T-helper 2 cell treated with Interferon-gamma antibody and Interleukin-4, amounts not matched to agents 100 ng/mL and 5 ng/mL, for 36 hours (primary cell): ENCODE measurements at places on chromosomes 11 and 22. TPM values are rescaled to one million over a fixed set of nuclear protein-coding genes. Genes with fewer than 3 reads are reported as not detected.

The NUP98 gene
- total RNA-seq = 110 and 128 TPM in 2 replicates

The TYMP gene
- 45.6 and 48.8 TPM in 2 replicates for total RNA-seq

The CRYBB3 gene
- total RNA-seq = 0.32 and 0.34 TPM in 2 replicates

The DKK3 gene
- not detected in 2 replicates for total RNA-seq

The ADAMTS8 gene
- not detected in 2 replicates for total RNA-seq
